Stimulated activated CD8-positive, alpha-beta memory T cell treated with anti-CD3 and anti-CD28 coated beads, Interleukin-15, amount 100 ng/mL, for 4 hours (primary cell): ENCODE measurements at places on chromosomes 1 and 21.

- DNase-seq: no peak
These were observed 161.8 kb downstream of the GABPA start for GRCh38 chr21:25896501-25897056.

GRCh38 chr1:30229557-30229956, 493.8 kb downstream of the MATN1 start:
- no peak for DNase-seq

DNA sequence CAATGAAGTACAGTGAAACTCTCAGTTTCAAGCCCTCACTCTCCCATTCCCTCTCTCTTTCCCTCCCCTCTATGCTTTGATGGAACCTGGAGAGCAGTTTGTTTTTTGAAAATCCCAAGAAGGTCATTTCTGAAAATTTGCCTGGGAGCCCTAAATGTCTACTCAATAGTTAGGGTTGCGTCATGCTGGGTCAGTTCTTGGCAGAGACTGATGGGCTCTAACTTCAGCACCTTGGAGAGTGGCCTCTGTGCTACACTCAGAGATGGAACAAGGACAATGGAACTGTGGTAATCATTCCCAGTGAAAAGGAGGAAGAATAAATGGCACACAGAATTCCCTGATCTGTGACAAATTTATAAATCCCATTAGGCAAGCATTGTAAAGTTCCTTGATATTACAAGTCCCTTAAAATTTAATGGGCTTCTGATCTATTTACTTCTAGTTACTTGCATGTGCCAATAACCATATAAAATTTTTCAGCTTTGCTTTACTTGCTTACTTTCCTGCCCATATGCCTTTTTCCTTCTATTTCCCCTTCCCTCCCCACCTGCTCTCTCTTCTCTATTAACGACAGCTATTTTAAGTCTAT, 182.9 kb upstream of the KCND3 start:
- no peak for DNase-seq

GRCh38 chr1:99176753-99177152, 87.5 kb upstream of the PLPPR4 start:
- no peak for DNase-seq

GRCh38 chr1:232923739-232924386, 26.5 kb upstream of the NTPCR start:
- no peak for DNase-seq

DNA sequence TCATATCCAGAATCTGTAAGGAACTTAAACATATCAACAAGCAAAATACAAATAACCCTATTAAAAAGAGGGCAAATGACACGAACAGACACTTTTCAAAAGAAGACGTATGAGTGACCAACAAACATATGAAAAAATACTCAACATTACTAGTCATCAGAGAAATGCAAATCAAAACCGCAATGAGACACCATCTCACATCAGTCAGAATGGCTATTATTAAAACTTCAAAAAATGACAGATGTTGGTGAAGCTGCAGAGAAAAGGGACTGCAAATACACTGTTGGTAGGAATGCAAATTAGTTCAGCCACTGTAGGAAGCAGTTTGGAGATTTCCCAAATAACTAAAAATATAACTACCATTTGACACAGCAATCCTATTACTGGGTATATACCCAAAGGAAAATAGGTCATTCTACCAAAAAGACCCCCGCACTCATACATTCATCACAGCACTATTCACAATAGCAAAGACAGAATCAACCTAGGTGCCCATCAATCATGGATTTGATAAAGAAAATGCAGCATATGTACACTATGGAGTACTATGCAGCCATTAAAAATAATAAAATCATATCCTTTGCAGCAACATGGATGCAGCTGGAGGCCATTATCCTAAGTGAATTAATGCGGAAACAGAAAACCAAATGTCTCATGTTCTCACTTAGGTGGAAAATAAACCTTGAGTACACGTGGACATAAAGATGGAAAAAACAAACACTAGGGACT, 230.1 kb upstream of the RAB4A start:
- no peak for DNase-seq

DNA sequence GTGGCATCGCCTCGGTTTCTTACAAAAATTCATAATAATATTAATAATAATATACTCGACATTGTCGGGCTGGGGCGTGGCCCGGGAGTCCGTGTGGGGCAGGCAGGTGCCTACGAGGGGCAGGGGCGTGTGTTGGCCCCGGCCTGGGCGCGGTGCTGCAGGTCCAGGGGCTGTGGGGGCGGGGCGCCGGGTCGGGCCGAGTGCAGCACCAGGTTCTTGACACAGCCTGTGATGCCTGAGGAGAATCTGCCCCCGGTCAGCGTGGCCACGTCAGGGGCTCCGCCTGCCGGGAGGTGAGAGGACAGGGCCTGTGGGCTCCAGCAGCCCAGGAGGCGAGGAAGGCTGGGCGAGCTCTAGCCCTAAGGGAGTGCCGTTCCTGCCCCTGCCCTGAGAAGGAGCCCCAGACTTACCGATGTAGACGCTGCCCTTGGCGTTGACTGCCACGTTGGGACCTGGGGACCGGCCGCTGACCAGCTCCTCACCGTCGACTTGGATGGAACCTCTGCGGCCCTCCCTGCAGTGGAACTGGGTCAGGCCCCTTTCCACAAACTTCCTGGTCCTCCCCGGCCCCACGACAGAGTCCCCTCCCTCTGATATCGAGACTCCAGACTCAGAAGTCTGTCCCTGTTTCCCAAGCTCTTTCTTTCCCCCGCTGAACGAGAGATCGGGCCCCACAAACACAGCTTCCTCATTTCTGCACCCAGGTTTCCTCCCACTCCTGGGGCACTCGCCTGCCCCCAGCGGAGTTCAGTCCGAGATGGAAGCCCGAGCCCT, 11.3 kb downstream of the LDLRAD2 start:
- no peak for DNase-seq

- DNase-seq: no peak
These were observed 636 bp downstream of the WARS2 start for GRCh38 chr1:119139857-119140176.

GRCh38 chr21:41956926-41957729, 3.3 kb upstream of the C2CD2 start:
- no peak for DNase-seq

GRCh38 chr1:109895720-109896504, 14.7 kb upstream of the CSF1 start:
- no peak for DNase-seq

DNA sequence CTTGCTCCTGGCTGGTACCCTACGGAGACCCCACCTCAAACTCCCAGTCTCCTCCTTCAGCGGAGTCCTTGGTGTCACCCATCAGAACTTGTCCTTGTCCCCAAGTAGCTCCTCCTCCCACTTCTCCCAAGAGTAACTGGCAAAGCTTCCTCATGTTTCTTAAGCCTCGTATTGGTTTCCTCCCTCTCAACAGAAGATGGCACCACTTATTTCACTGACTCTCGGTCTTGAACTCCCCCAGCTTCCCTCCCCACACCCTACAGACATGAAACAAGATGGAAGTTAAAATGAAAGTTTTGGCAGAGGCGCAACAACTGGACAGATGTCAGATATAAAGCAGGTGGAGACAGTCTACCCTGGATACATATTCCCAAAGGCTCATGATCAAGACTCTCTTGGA, 13.4 kb downstream of the RAB7B start:
- DNase-seq: no peak

DNA sequence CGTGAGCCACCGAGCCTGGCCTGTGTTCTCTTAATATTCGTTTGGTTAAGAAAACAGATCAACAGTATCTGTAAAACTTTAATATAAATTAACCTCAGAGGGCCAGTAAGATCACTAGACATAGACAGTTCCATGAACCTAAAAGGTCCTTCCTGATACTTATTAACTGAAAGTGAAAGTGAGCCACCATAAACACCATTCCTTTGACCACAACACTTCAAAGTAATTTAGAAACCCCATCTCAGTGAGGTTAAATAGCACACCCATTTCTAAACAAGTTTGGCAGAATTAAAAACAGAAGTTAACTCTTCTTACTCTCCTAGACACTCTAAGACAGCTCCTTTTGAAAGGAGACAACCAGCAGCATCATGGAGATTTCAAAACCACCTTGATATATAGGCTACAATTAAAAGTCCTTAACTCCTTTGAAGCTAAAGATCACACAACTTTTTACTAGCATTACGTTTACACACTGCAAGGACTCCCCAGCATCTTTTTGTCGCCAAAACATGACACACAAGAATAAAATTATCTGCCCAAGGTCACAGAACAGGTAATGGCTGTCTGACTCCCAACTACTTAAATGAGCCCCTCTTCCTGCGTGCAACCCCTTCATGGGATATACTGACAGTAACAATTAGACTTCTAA, 2.2 kb downstream of the RNF19B start:
- no peak for DNase-seq

- DNase-seq: no peak
These were observed 291.7 kb downstream of the PAPPA2 start for GRCh38 chr1:176754676-176755075.

- DNase-seq: no peak
These were observed 3.8 kb upstream of the SAMD13 start for GRCh38 chr1:84297546-84298244.

DNA sequence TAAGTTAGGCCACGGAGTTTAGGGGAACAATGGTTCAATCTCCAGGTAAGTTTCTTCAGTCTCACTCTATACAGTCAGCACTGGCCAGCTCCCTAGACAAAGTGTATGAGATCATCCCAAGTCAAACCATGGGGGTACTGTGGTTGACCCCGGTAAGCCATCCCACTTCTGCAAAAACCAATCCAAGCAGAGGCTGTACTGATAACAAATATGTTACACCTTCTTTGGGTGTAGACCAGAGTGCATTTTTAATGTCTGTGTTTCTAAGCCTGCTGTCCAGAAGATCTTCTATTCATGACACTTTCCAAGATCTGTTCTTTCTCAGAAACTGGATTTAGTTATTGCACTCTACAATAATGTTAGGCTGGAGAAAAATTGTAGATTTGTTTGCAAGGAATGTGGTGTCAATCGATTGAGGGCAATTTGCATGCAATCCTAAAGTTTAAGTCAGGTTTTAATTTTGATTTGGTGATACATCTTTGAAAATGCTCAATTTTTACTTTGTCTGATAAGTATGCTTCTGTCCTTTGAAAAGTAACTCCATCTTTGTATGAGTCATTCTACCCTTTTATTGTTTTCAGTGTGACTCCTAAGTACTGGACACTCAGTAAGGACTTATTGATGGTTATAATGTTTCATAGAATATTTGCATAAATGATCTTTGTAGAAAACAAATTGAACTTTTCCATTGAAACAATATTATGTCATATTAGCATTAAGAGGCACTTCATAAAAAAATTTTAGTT, 152.4 kb downstream of the HLX start:
- DNase-seq: no peak

DNA sequence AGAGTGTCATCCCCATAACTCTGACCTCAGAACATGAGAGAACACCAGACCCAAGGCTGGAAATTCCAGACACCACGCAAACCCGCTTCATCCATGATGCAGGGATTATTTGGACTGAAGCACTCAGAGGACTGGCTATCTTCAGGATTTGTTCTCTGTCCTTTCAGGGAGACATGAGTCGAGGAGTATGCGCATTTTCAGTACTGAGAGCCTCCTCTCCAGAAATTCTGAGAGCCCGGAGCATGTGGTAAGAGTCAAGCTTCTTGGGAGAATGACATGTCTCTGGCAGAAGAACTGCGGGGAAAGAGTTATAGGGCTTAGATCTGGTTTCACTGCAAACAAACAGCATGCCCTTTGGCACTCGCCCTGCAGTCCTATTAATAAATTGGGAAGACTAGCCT, 6.9 kb downstream of the LAX1 start:
- DNase-seq: no peak

DNA sequence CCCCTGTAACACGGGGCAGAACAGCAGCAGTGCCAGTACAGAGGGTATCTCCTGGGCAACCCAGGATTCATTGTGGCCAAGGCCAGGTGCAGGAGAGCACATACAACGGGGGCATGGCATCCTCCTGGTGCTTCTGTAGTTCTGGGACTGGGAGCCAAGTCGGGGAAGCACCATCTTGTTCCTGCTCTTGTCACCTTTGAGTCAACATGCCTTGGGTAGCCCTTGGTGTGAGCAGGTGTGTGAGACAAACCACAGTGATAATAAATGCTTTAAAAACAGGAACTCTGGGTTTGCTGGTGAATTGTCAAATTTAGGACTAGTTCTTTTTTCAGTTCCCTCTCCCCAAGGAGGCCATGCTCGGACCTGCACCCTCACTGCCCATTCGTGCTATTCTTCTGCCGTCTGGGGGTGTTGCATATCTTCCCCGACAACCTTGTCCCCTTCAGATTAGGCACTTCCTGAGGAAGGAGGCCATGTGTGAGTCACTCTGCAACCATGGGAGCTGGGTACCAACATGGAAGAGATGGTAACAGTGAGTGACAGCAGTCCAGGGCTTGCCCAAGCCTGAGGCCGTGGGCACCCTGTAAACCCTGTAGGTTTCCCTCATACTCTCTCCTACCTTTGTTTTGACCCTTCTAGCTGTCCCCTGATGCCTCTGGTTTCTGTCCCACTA, 150.2 kb downstream of the GRIK3 start:
- DNase-seq: no peak

DNA sequence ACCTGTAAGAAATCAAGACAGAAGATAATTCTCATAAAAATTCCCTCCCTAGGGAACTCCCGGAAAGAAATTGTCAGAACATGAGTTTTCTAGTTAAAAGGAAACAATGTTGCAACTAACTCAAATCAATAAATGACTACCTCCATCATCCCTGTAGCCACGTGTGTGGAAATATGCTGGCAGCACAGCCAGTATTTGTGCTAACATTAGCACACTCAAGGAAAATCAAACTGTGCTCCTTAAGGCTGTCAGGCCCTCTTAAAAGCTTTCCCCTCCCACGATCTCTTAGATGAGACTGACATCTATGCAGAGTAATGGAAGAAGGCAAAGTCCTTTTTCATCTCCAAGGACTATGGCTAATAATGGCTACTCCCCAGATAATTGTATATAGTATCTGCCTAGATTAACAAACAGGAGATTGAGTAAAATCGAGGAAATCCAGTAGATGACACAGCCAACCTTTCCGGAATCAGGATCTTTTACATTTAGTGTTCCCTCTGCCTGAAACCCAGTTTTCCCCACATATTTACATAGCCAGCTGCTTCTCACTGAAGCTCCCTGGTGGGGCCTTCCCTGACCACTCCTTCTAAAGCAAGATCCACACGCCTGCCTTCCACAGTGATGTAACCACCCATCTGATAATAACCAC, 50.9 kb upstream of the NR5A2 start:
- no peak for DNase-seq

DNA sequence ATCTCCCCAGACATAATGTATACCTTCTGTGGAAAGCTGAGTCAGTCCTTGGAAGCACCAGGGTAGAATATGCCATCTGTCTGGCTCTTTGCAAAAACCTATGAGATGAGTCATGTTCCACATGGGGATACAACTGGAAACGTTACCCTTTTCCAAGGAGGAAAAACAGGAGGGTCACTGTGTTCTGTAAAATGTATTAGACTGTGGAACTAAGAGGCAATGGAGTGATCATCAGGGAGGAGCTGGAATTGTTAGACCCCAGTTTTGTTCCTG, 16.1 kb upstream of the PSMD4 start:
- no peak for DNase-seq

DNA sequence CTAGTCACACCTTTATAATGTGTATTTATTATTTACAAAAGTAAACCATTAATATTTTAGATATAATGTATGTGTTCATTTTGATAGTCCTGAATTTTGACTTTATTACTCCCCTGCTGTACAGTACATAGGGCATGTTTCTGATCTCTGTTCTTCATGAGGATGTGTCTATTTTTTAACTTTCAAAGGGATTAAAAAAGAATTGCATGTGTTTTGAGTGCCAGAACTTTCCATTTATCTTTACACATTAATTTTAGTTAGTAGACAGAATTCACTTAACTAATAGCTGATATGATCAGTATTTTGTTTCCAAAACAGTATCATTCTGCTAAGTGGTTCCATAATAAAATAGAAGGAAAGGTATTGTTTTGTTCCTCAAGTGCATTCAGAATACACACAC, 3.1 kb downstream of the PBX1 start:
- no peak for DNase-seq

GRCh38 chr1:248739572-248740205, 15.9 kb downstream of the LYPD8 start:
- DNase-seq: no peak
